ENCODE measurements at places on chromosomes 2 and 18. TPM values are rescaled to one million over a fixed set of nuclear protein-coding genes. Genes with fewer than 3 reads are reported as not detected.

GRCh38 chr2:142872882-142873724 lies 4.4 kb upstream of the KYNU start:
- no peak for DNase-seq
- H3K4me1 ChIP-seq = peaks cover 15% of the 10 kb centered on the region
- no peak overlapping the region for H3K4me3 ChIP-seq
- no peaks in the 10 kb centered on the region for H3K27me3 ChIP-seq

GRCh38 chr2:135843671-135844070 lies 6.7 kb upstream of the LCT start:
- H3K27me3 ChIP-seq = no peaks in the 10 kb centered on the region
- H3K4me3 ChIP-seq = no peak overlapping the region
- no peak for DNase-seq

GRCh38 chr2:234107861-234108260 lies 57.4 kb downstream of the SPP2 start:
- no peak for DNase-seq
- H3K27ac ChIP-seq = no peak overlapping the region
- H3K27me3 ChIP-seq = no peaks in the 10 kb centered on the region
- H3K4me1 ChIP-seq = no peaks in the 10 kb centered on the region
- no peak overlapping the region for H3K4me3 ChIP-seq

- H3K36me3 ChIP-seq = no peaks in the 10 kb centered on the region
- no peak overlapping the region for H3K27ac ChIP-seq
- no peak for DNase-seq
- no peaks in the 10 kb centered on the region for H3K27me3 ChIP-seq
Measured at GRCh38 chr2:236916651-236917050, 169.0 kb upstream of the COPS8 start.

- peaks cover 5% of the 10 kb centered on the region for H3K4me1 ChIP-seq
- no peak overlapping the region for H3K27ac ChIP-seq
- no peaks in the 10 kb centered on the region for H3K27me3 ChIP-seq
- DNase-seq = peak; percentile 77
- H3K4me3 ChIP-seq = no peak overlapping the region
- H3K36me3 ChIP-seq = no peaks in the 10 kb centered on the region
Measured at GRCh38 chr18:23422751-23423418, 30.2 kb upstream of the RIOK3 start.

The SFT2D3 gene
- total RNA-seq = 8.5 TPM

The UBXN2A gene
- total RNA-seq = 6.4 TPM

- no peaks in the 10 kb centered on the region for H3K36me3 ChIP-seq
- H3K27ac ChIP-seq = no peak overlapping the region
- DNase-seq = no peak
- H3K4me3 ChIP-seq = no peak overlapping the region
Measured at GRCh38 chr18:33212363-33212762, 228.2 kb downstream of the CCDC178 start.

DNA sequence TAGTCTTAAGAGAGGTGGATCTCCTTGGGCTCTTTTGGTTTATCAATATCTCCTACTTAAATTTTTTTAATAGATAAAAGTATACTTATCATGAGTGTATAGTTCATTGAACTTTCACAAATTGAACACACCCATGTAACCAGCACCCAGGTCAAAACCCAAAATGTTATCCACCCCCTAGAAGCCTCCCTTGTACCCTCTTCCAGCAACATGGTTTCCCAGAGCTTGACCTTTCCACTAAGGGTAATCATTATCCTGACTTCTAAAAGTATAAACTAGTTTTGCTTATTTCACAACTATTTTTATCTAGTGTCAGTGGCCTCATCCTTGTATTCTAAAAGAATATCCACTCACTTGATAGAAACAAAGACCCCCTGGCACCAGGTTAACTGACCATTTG lies 106.8 kb downstream of the MDH1 start:
- H3K4me3 ChIP-seq = no peak overlapping the region
- no peaks in the 10 kb centered on the region for H3K27me3 ChIP-seq
- no peak for DNase-seq
- no peaks in the 10 kb centered on the region for H3K36me3 ChIP-seq

GRCh38 chr2:127149384-127149783 lies 42.4 kb upstream of the BIN1 start:
- H3K4me3 ChIP-seq = no peak overlapping the region
- DNase-seq = no peak
- H3K27me3 ChIP-seq = no peaks in the 10 kb centered on the region
- no peaks in the 10 kb centered on the region for H3K4me1 ChIP-seq
- no peak overlapping the region for H3K27ac ChIP-seq
- H3K36me3 ChIP-seq = no peaks in the 10 kb centered on the region

- no peak overlapping the region for H3K4me3 ChIP-seq
- no peaks in the 10 kb centered on the region for H3K4me1 ChIP-seq
- no peak overlapping the region for H3K27ac ChIP-seq
- DNase-seq = no peak
- no peaks in the 10 kb centered on the region for H3K36me3 ChIP-seq
Measured at GRCh38 chr18:52995875-52996274, 655.9 kb downstream of the DCC start.

DNA sequence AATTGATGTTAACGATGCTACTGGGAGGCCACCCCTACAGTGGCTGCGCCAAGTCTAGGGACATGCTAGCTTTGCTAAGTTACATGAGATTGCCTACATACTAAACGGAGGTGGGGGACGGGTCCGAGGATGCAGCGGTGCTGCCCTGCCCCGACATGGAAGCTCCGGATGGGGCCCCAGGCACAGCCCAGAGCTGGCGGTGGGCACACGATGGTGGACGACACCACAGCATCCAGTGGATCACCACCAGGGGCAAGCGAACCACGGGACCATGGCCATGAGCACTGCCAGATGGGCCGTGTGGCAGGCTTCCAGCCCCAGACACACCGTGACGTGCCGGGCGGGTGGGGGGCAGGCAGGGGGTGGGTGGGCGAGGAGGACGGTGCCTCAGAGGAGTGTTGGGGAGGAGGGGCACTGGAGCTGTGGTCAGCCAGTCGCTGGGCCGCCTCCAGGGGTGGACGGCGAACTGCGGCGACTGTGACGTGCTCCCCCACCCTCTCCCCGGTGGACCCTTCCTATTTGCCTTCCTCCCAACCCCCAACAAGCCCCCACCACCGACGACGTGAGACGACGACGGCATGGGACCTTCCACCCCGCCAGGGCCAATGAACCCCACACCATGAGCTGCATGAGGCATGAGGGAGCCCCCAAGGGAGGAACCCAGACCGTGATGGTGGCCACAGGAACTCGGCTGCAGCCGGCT lies 90.6 kb upstream of the ANKRD30BL start:
- H3K4me3 ChIP-seq = no peak overlapping the region
- no peaks in the 10 kb centered on the region for H3K36me3 ChIP-seq
- H3K27ac ChIP-seq = no peak overlapping the region
- DNase-seq = no peak

- H3K36me3 ChIP-seq = no peaks in the 10 kb centered on the region
- no peak for DNase-seq
- H3K4me1 ChIP-seq = peaks cover 12% of the 10 kb centered on the region
- no peaks in the 10 kb centered on the region for H3K27me3 ChIP-seq
- no peak overlapping the region for H3K27ac ChIP-seq
Measured at GRCh38 chr2:39545957-39546356, 108.9 kb upstream of the MAP4K3 start.

DNA sequence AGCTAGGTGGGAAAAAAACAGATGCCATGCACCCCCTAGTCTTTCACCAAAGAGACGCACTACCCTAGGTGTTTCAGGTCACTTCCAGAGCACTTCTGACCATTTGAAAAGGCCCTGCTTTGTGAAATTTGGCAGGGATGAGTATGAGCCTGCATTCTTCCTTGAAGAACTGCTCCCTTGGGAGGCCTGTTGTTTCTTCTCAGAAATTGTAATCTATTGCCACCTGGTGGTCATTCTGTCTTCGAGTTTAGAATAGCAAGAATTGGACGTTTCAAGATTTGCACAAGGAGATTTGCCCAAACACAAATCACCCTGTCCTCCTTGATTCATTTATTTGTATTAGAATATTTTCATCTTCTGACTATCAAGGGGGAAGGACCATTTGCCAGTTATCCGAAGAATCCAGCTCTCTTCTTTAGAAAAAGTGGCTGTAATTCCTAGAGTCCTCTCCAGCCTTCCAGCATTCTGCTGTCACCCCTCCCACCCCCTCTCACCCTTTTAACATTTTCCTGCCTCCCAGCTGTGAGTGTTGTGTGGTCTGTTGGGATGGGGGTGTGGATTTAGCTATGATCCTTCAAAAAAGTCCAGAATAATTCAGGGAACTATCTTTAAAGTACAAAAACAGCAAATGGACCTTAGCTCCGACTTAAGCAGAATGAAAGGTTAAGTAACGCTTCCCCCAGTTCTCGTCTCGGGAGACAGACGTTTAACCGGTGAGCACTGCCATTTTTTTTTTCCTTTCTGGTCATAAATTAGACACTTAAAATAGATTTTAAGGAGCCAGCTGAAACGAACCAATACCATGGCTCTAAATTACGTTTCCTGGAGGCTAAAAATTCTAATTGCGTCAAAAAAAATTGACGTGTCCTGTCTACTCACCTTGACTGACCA lies 3.7 kb upstream of the GAD1 start:
- no peak for DNase-seq
- peaks cover 31% of the 10 kb centered on the region for H3K4me1 ChIP-seq
- H3K36me3 ChIP-seq = no peaks in the 10 kb centered on the region
- no peak overlapping the region for H3K4me3 ChIP-seq
- H3K27me3 ChIP-seq = peaks cover 55% of the 10 kb centered on the region
- no peak overlapping the region for H3K27ac ChIP-seq

- no peak for DNase-seq
- no peaks in the 10 kb centered on the region for H3K36me3 ChIP-seq
- H3K4me3 ChIP-seq = no peak overlapping the region
Measured at GRCh38 chr18:33716061-33716683, 138.2 kb downstream of the ASXL3 start.

DNA sequence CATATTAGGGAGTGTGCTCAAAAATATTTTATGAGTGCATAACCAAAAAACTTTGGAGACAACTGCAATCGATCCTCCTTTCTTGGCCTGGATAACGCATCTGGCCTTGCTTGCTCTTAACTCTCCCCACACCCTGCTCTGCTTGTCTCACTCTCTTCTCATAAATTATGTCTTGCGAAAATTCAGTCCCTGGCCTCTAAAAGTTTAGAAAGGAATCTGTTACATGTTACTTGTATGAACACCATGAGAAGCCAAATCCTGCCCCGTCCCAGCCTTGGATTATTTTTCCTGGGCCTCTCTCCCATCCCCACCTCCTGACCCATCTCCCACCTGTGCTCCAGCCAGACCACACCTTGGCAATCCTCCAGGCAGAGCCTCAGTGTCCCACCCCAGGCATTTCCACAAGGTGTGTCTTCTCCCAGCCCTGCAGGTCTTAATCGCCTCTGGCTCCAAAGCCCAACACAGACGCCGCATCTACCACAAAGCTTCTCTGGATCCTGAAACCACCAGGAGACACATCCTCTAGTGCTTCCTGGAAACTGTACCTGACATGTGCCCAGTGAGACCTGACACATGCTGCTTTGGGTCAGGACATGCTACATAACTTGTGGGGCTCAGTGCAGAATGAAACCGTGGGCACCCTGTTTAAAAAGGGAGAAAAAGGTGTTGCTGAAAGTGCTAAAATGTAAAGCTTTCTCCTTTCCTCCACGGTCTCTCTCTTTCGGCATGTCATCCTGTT lies 99.6 kb upstream of the ST3GAL5 start:
- no peak for DNase-seq
- no peaks in the 10 kb centered on the region for H3K36me3 ChIP-seq
- H3K27me3 ChIP-seq = no peaks in the 10 kb centered on the region

GRCh38 chr2:11444737-11445136 lies 21.2 kb downstream of the E2F6 start:
- DNase-seq = no peak
- peaks cover 4% of the 10 kb centered on the region for H3K36me3 ChIP-seq
- H3K27me3 ChIP-seq = no peaks in the 10 kb centered on the region
- no peaks in the 10 kb centered on the region for H3K4me1 ChIP-seq
- no peak overlapping the region for H3K27ac ChIP-seq

GRCh38 chr2:128371648-128372345 lies 53.1 kb upstream of the HS6ST1 start:
- no peak overlapping the region for H3K27ac ChIP-seq
- DNase-seq = peak; percentile 5
- H3K27me3 ChIP-seq = no peaks in the 10 kb centered on the region
- H3K4me3 ChIP-seq = no peak overlapping the region

The NEU2 gene
- not detected for total RNA-seq

DNA sequence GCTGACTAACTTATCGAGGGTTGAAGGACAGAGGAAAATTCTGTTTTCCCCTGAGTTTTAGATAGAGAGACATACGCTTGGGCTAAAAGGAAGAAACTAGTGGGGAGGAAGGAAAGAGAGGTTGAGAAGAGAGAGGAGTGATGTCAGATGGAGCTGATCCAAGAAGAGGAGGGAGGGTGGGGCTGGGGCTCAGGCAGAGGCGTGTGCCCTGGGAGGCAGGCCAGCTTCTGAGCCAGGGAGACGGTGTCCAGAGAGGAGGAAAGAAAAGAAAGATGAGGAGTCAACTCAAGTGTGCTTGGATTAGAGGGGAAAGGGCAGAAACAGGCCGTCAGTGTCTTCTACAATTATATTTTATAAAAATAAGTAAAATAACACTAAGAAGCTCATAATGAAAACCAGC lies 56.2 kb downstream of the EMILIN2 start:
- H3K27me3 ChIP-seq = no peaks in the 10 kb centered on the region
- H3K36me3 ChIP-seq = no peaks in the 10 kb centered on the region
- DNase-seq = peak; percentile 34
- H3K4me1 ChIP-seq = peaks cover 30% of the 10 kb centered on the region

The AKAIN1 gene
- total RNA-seq = not detected

The CDCA7 gene
- total RNA-seq = 17.1 TPM

DNA sequence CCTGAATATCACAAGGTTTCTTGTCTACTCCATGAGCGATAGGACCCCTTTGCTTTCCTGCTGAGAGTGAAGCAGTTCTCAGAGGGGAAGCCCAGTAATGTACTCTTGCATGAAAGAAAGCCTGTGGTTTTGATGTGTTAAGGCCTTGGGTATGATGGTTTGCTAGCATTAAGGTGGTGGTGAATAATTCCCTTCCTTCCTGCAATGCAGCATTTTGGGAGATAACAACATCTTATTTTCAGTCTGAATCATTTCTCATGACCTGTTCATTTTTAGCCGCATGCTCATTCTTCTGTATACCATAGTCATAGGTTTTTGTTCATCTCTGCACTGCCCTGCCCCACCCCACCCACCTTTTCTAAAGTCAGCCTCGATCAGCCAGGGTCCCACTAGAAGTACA lies 66.2 kb downstream of the HNMT start:
- DNase-seq = no peak
- no peaks in the 10 kb centered on the region for H3K4me1 ChIP-seq
- H3K27me3 ChIP-seq = no peaks in the 10 kb centered on the region
- H3K4me3 ChIP-seq = no peak overlapping the region

- no peaks in the 10 kb centered on the region for H3K27me3 ChIP-seq
- H3K27ac ChIP-seq = no peak overlapping the region
- no peak for DNase-seq
- H3K4me1 ChIP-seq = no peaks in the 10 kb centered on the region
- no peaks in the 10 kb centered on the region for H3K36me3 ChIP-seq
Measured at GRCh38 chr2:235966396-235966795, 201.8 kb downstream of the GBX2 start.

GRCh38 chr18:59802031-59802430 lies 97.8 kb upstream of the PMAIP1 start:
- no peak overlapping the region for H3K4me3 ChIP-seq
- H3K27me3 ChIP-seq = no peaks in the 10 kb centered on the region
- no peak for DNase-seq
- no peaks in the 10 kb centered on the region for H3K36me3 ChIP-seq
- H3K4me1 ChIP-seq = no peaks in the 10 kb centered on the region
